ENCODE measurements at places on chromosomes 13 and 19. TPM values are rescaled to one million over a fixed set of nuclear protein-coding genes. Genes with fewer than 3 reads are reported as not detected.

GRCh38 chr19:56124578-56124977 lies 3.5 kb upstream of the ZNF787 start:
- no peak overlapping the region for H3K4me3 ChIP-seq
- no peak for DNase-seq
- H3K36me3 ChIP-seq: peaks cover under 1% of the 10 kb centered on the region
- peaks cover 14% of the 10 kb centered on the region for H3K4me1 ChIP-seq
- no peaks in the 10 kb centered on the region for H3K27me3 ChIP-seq

Gene RNF225
- total RNA-seq: not detected

Gene TINCR
- 0.94 TPM for total RNA-seq

DNA sequence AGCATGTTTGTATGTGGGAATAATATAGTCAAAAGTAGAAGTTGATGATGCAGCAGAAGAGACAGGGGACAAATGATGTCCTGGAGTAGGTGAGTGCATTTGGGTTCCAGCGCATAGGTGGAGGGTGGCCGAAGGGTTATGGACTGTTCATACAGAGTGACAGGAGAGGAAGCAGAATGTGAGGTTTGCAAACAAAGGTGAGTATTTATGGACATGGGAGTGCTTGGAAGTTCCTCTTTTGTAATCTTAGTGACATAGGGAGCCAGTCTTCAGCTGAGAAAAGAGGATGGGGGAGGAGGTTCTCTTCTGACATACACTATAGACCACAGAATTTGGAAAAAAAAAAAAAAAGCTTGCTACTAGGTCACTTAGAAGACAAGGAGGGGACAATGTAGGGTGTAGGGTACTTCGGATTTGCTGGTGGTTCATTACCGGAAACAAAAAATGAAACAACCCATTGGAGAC lies 331.6 kb downstream of the DLEU7 start:
- H3K27me3 ChIP-seq: no peaks in the 10 kb centered on the region
- H3K4me3 ChIP-seq: no peak overlapping the region
- peaks cover 6% of the 10 kb centered on the region for H3K4me1 ChIP-seq
- DNase-seq: no peak
- H3K36me3 ChIP-seq: no peaks in the 10 kb centered on the region

DNA sequence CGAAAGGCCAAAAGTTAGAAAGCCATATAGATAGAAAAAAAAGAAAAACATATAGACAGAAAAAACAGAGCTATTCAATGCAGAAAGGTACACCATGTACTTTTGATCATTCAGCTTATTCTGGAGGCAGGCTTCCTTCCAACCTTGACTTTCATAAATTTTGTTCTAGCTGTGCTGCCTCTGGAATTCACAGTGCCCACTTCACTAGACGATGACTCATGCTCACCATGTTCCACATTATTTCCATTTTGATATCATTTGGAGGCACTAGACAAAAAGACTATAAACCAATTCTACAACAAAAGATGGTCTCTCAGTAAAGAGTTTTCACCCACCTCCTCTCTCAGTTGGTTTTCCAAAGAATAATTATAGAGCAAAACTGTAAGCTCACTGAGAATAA lies 229.0 kb upstream of the IPO5 start:
- H3K4me3 ChIP-seq: no peak overlapping the region
- no peaks in the 10 kb centered on the region for H3K27me3 ChIP-seq
- no peaks in the 10 kb centered on the region for H3K4me1 ChIP-seq
- no peak overlapping the region for H3K27ac ChIP-seq
- DNase-seq: no peak

Gene LIM2
- total RNA-seq: not detected

Gene GIPR
- 0.30 TPM for total RNA-seq

DNA sequence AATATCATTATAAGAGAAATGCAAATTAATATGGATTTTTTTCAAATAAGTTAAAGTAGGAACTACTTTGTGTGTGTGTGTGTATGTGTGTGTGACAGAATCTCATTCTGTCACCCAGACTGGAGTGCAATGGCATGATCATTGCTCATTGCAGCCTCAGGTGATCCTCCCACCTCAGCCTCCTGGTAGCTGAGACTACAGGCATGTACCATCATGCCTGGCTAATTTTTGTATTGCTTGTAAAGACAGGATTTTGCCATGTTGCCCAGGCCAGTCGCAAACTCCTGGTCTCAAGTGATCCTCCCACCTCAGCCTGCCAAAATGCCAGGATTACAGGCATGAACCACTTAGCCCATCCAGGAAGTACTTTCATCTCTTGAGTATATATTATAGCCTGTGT lies 3.2 kb upstream of the ERVV-2 start:
- no peak overlapping the region for H3K4me3 ChIP-seq
- no peaks in the 10 kb centered on the region for H3K36me3 ChIP-seq
- H3K27me3 ChIP-seq: no peaks in the 10 kb centered on the region
- peaks cover 3% of the 10 kb centered on the region for H3K4me1 ChIP-seq

Gene EDNRB
- 154 TPM for total RNA-seq

GRCh38 chr13:106906426-106906996 lies 338.6 kb upstream of the ARGLU1 start:
- H3K4me1 ChIP-seq: no peaks in the 10 kb centered on the region
- no peaks in the 10 kb centered on the region for H3K36me3 ChIP-seq
- H3K27me3 ChIP-seq: peaks cover 4% of the 10 kb centered on the region
- no peak for DNase-seq

DNA sequence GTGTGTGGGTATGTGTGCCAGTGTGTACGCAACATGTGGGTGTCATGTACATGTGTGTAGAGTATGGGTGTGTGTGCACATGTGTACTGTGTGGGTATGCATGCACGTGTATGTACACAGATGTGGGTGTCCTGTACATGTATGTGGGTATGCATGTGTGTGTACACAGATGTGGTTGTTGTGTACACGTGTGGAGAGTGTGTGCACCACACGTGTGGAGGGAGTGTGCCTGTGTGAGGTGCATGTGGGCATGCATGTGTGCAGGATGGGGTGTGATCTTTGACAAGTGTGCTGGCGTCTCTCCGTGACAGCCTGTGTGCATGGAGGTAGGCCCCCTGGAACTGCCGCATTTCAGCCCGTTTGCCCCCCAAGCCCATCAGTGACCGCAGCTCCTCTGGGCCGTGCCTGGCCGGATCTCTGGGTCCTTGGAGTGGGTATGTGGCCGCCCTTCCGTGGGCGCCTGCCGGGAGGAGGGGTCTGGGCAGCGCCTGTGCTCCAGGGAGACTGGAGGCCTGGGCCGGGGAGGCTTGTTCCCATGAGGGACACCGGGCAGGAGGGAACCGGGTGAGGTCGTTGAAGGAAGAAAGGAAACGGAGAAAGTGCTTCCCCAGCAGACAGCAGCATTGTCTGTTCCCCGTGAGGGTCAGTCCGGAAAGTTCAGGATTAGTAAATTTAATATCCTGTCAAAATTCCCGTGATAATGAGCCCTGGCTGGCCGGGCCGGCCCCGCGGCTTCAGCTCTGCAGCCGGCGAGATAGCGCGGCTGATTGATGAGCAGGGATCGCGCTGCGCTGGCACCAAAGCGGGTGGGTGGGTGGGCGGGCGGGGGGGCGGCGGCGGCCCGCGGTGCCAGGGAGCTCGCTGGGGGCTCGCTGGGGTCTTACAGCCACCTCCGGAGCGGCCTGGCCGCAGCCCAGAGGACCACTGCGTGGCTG lies 91.1 kb upstream of the SOX1 start:
- H3K36me3 ChIP-seq: peaks cover 2% of the 10 kb centered on the region
- DNase-seq: no peak
- peaks cover 28% of the 10 kb centered on the region for H3K27me3 ChIP-seq
- peaks cover 37% of the 10 kb centered on the region for H3K4me1 ChIP-seq
- no peak overlapping the region for H3K27ac ChIP-seq

- no peaks in the 10 kb centered on the region for H3K4me1 ChIP-seq
- H3K27ac ChIP-seq: no peak overlapping the region
- DNase-seq: no peak
- no peaks in the 10 kb centered on the region for H3K27me3 ChIP-seq
- no peaks in the 10 kb centered on the region for H3K36me3 ChIP-seq
Observed at GRCh38 chr13:80591976-80592740, 251.2 kb upstream of the SPRY2 start.

GRCh38 chr19:40055049-40055448 lies 982 bp downstream of the ZNF780B start:
- H3K4me1 ChIP-seq: peaks cover 3% of the 10 kb centered on the region
- DNase-seq: no peak
- H3K36me3 ChIP-seq: no peaks in the 10 kb centered on the region
- H3K27ac ChIP-seq: no peak overlapping the region
- H3K4me3 ChIP-seq: peak overlapping the region; percentile 66
- H3K27me3 ChIP-seq: no peaks in the 10 kb centered on the region

Gene LHB
- total RNA-seq: not detected

DNA sequence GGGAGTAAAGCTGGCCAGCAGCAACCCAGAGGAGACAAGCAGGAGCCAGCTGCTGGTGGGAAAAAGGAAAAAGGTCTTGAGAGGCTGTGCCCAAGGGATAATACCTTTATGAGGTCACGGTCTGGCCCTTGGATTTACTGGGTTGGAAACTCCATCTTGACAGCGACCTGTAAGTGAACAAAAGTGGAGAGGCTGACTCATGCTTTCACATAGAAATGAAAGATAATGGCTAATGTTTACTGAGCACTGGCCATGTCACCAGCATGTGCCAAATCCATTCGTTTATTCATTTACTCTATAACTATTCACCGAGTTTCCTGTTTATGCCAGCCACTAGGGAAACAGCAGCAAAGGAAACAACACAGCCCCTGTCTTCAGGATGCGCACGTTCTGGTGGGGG lies 4.7 kb downstream of the VRK3 start:
- no peak overlapping the region for H3K27ac ChIP-seq
- peaks cover 42% of the 10 kb centered on the region for H3K36me3 ChIP-seq
- H3K27me3 ChIP-seq: no peaks in the 10 kb centered on the region
- H3K4me1 ChIP-seq: peaks cover 9% of the 10 kb centered on the region
- DNase-seq: no peak
- no peak overlapping the region for H3K4me3 ChIP-seq

Gene SDHAF1
- total RNA-seq: 11.4 TPM

DNA sequence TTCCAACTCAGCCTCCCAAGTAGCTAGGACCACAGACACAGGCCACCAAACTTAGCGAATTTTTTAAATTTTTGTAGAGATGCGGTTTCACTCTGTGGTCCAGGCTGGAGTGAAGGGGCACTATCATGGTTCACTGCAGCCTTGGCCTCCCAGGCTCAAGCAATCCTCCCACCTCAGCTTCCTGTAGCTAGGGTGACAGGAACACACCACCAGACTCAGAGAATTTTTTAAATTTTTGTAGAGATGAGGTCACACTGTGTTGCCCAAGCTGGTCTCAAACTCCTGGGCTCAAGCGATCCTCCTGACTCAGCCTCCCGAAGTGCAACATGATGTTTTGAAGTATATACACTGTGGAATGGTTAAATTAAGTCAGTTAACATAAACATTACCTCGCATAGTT lies 263.6 kb downstream of the OXGR1 start:
- DNase-seq: no peak
- no peak overlapping the region for H3K27ac ChIP-seq
- no peaks in the 10 kb centered on the region for H3K27me3 ChIP-seq
- no peaks in the 10 kb centered on the region for H3K4me1 ChIP-seq
- no peak overlapping the region for H3K4me3 ChIP-seq
- H3K36me3 ChIP-seq: no peaks in the 10 kb centered on the region

Gene PEAK3
- not detected for total RNA-seq

GRCh38 chr19:49151267-49152118 lies 3.7 kb downstream of the HRC start:
- no peaks in the 10 kb centered on the region for H3K27me3 ChIP-seq
- peak overlapping the region; percentile 92 for H3K4me3 ChIP-seq
- peaks cover 5% of the 10 kb centered on the region for H3K36me3 ChIP-seq

- no peak overlapping the region for H3K27ac ChIP-seq
- no peak overlapping the region for H3K4me3 ChIP-seq
- no peaks in the 10 kb centered on the region for H3K36me3 ChIP-seq
- no peak for DNase-seq
- H3K27me3 ChIP-seq: no peaks in the 10 kb centered on the region
Observed at GRCh38 chr13:109713681-109714080, 72.7 kb downstream of the IRS2 start.

GRCh38 chr13:23579896-23580683 lies 9.9 kb downstream of the TNFRSF19 start:
- no peak for DNase-seq
- H3K27me3 ChIP-seq: no peaks in the 10 kb centered on the region
- peak overlapping the region; percentile 69 for H3K4me3 ChIP-seq
- H3K4me1 ChIP-seq: peaks cover 13% of the 10 kb centered on the region
- no peaks in the 10 kb centered on the region for H3K36me3 ChIP-seq
- H3K27ac ChIP-seq: peak overlapping the region; percentile 61

DNA sequence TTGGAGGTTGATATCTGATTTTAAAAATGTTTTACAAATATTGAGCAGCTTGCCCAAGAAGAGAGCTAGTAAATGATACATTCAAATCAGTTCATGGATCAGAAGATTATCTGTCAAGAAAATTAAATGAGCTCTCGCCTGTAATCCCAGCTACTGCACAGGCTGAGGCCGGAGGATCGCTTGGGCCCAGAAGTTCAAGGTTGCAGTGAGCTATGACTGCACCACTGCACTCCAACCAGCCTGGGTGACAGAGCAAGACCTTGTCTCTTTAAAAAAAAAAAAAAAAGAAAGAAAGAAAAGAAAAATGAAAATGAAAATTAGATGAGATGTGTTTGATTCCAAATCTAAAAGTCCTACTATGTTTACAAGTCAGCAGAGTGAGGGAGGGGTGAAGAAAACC lies 2.4 kb downstream of the SPART start:
- peak; percentile 3 for DNase-seq
- H3K36me3 ChIP-seq: no peaks in the 10 kb centered on the region
- no peak overlapping the region for H3K4me3 ChIP-seq
- peaks cover 7% of the 10 kb centered on the region for H3K4me1 ChIP-seq
- no peak overlapping the region for H3K27ac ChIP-seq
